Thoracic aorta (tissue), 2 donors: ENCODE measurements at places on chromosomes 13 and 19.

- DNase-seq = no peak
Measured at GRCh38 chr19:40521276-40521675, 54.5 kb downstream of the SPTBN4 start.

DNA sequence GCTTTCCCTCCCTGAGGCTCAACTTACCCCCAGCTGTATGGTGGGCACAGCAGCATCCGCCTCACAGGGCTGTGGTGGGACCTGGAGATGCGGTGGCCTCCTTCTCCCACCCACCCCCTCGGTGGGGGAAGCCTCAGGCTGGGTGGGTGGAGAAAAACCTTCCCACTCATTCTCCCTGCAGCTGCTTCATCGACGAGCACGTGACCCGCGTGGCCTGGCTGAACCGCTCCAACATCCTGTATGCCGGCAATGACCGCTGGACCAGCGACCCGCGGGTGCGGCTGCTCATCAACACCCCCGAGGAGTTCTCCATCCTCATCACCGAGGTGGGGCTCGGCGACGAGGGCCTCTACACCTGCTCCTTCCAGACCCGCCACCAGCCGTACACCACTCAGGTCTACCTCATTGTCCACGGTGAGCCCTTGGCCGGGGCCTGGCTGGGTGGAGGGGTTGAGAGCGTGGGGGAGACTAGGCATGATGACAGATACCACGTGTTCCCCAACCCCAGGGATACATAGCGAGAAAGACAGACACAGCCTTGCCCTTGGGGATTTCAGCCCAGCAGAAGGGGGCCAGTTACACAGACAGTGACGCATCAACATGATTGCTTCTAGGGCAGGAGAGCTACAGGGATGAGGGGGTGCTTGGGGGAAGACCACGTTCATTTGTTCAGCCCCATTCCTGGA is 12.2 kb downstream of the IGLON5 start:
- DNase-seq = no peak

- no peak for DNase-seq
Measured at GRCh38 chr13:46179969-46180763, 1.8 kb downstream of the LCP1 start.

- DNase-seq = no peak
Measured at GRCh38 chr19:32624410-32624809, 43.4 kb downstream of the PDCD5 start.

GRCh38 chr19:45477186-45477585 is 9.4 kb downstream of the FOSB start:
- no peak for DNase-seq
